ENCODE measurements at places on chromosomes 6 and 20.
A peak's percentile ranks its signal among the peaks of the same experiment; 100 is the strongest.

GRCh38 chr20:1855109-1855508, 40.1 kb upstream of the SIRPA start:
- H3K36me3 ChIP-seq: no peaks in the 10 kb centered on the region
- H3K4me3 ChIP-seq: no peak overlapping the region
- no peaks in the 10 kb centered on the region for H3K27me3 ChIP-seq

GRCh38 chr20:58855506-58856389, 3.2 kb downstream of the GNAS start:
- DNase-seq: no peak
- H3K4me3 ChIP-seq: peak overlapping the region; percentile 6
- H3K36me3 ChIP-seq: no peaks in the 10 kb centered on the region
- H3K27me3 ChIP-seq: peaks cover 28% of the 10 kb centered on the region
- H3K27ac ChIP-seq: no peak overlapping the region

DNA sequence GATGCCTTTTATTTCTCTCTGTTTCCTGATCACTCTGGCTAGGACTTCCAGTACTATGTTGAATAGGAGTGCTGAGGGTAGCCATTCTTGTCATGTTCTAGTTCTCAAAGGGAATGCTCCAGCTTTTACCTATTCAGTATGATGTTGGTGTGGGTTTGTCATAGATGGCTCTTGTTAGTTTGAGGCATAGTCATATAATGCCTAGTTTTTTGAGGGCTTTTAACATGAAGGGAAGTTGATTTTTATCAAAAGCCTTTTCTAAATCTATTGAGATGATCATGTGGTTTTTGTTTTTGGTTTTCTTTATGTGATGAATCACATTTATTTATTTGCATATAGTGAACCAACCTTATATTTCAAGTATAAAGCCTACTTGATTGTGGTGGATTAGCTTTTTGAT, 55.6 kb downstream of the KLHL32 start:
- H3K27me3 ChIP-seq: no peaks in the 10 kb centered on the region
- no peaks in the 10 kb centered on the region for H3K36me3 ChIP-seq
- H3K27ac ChIP-seq: no peak overlapping the region
- no peak overlapping the region for H3K4me3 ChIP-seq

- no peaks in the 10 kb centered on the region for H3K27me3 ChIP-seq
- H3K4me1 ChIP-seq: no peaks in the 10 kb centered on the region
- no peaks in the 10 kb centered on the region for H3K36me3 ChIP-seq
- DNase-seq: no peak
Observed at GRCh38 chr20:57244627-57245214, 21.7 kb downstream of the BMP7 start.

GRCh38 chr6:11328613-11329247, 96.3 kb upstream of the NEDD9 start:
- no peaks in the 10 kb centered on the region for H3K36me3 ChIP-seq
- H3K4me3 ChIP-seq: no peak overlapping the region
- no peak overlapping the region for H3K27ac ChIP-seq
- DNase-seq: no peak

Data from iPS DF 6.9 (cell line).